Large intestine (tissue), 12 donors: ENCODE measurements at places on chromosomes 2 and 18.
A peak's percentile ranks its signal among the peaks of the same experiment; 100 is the strongest.

GRCh38 chr2:219209236-219210195, 2.9 kb downstream of the ZFAND2B start:
- DNase-seq: no peak

GRCh38 chr2:88027697-88028389, 11.5 kb upstream of the RNU2-63P start:
- no peak for DNase-seq

DNA sequence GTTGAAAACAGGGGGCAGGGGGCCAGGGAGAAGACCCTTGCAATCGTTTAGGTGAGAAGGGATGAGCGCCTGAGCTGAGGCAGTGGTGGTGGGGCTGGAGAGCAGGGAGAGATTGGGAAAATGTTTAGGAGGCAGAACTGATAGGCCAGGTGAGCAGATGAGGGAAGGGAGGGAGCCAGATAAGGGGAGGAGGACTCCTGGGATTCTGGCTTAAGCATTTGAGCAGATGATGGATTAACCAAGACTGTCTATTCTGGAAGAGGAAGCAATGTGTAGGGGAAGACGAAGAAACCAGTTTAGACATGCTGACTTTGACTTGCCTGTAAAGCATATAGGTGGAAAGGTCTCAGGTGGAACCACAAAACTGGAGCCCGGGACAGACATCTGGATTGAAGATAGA, 49.9 kb upstream of the ASPRV1 start:
- DNase-seq: no peak

DNA sequence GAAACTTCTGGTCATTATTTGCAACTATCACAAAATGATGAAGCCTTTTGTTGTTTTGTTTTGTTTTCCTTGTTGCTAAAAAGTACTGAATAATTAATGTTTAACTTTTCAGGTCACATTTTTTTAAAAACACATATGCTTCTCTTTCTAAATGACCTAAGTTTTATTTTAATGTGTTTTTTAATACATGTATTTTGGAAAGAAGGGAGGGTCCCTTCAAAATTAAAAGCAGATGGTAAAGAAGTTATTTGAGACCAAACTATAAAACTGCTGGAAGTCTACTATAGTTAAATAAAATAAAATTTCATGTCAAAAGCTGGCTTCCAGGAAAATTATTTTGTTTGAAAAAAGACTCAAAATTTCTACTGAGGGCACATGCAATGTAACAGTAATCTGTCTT, 39.5 kb upstream of the ASNSD1 start:
- no peak for DNase-seq

DNA sequence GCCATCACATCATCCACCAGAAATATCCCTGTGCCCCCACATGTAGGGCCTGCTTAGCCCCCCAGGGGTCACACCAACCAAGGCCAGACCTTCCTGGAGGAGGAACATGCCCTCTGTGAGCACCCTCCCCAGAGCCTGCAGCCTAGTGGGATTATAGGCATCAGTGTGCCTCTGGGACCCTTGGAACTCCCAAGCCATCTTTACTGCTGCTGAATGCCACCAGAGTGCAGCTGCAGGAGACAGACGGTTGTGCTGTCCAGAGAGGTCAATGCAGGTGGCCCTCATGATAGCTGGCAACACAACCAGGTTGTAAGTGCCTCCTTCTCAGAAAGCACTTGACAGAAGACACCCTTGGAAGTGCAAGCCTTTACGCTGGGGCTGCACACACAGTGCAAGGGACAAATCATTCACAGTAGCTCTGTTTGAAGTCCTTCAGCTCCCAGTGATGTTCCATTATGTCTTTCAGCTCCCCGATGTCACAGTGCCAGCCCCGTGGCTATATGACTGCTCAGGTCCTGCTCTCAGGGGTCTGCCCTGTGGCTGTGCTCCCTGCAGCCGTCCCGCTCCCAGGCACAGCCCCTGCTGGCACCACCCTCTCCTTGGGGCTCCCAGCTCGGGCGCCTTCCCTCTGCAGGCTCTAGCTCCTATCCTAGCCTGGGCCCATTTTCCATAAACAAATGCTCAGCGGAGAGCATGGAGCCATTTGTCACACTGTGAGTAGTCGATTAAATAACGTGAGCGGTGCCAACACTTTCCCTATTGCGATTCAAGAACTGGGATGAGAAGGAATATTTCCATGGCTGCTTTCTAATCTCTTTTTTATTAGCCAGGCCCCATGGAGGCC, 65.1 kb downstream of the EDAR start:
- DNase-seq: no peak

- no peak for DNase-seq
Observed at GRCh38 chr2:182565911-182566567, 139.2 kb upstream of the PDE1A start.

DNA sequence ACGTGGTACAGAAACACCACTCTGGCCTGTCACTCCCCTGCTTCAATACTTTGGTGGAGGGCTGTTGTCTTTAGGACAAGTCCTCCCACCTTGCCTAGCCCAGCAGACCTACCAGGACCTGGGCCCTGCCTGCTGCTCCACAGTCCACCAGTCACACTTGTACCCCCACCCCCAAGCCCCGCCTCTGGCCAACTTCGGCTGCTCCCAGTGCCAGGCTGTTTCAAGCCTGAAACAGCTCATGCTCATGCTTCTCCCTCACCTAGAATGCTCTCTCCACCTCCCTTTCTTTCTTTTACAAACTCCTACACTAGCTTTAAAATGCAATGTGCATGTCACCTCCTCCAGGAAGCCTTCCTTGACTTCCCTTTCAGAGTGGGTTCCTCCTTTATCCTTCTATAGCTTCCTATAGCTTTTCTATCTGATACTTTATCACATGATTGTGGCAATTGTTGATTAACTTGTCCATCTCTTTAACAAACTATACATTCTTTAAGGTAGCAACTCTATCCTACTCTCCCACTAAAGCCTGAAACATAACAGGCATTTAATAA, 4.8 kb upstream of the OXER1 start:
- DNase-seq: no peak

GRCh38 chr2:120600335-120600734, 135.3 kb upstream of the GLI2 start:
- no peak for DNase-seq

GRCh38 chr2:100744589-100744988, 75.3 kb upstream of the NPAS2 start:
- peak; percentile 30 for DNase-seq

DNA sequence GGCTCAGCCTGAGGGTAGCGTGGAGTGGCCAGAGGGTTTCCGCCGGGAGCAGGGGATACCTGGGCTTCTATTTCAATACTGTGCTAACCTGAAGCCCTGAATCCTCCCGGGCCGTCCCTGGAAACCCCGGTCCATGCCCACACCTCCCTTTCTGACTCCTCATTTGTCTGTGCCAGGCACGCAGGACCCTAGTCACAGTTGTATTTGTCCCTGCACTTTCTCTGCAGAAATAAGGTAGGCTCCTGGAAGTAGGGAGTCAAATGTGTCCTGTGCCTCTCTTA, 418.8 kb upstream of the HS6ST1 start:
- DNase-seq: no peak

GRCh38 chr2:187174582-187174981, 273.5 kb downstream of the CALCRL start:
- DNase-seq: no peak

DNA sequence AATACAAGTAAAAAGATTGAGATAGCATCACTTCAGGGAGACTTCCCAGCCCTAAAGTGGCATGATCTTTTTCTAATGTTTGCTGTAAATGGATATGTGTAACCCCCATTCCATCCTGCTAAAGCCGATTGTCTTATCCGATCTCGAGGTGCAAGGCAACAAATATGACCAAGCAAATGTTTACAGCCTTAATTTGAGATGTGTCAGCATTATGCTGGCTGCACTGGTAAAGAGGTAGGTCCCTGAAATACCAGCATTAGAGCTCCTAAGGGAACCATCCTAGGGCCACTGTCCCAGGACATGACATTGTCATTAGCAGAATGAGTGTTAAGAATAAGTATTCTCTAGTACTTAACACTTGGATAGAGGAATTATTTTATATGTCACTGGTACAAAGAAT, 108.4 kb downstream of the EPC2 start:
- no peak for DNase-seq

DNA sequence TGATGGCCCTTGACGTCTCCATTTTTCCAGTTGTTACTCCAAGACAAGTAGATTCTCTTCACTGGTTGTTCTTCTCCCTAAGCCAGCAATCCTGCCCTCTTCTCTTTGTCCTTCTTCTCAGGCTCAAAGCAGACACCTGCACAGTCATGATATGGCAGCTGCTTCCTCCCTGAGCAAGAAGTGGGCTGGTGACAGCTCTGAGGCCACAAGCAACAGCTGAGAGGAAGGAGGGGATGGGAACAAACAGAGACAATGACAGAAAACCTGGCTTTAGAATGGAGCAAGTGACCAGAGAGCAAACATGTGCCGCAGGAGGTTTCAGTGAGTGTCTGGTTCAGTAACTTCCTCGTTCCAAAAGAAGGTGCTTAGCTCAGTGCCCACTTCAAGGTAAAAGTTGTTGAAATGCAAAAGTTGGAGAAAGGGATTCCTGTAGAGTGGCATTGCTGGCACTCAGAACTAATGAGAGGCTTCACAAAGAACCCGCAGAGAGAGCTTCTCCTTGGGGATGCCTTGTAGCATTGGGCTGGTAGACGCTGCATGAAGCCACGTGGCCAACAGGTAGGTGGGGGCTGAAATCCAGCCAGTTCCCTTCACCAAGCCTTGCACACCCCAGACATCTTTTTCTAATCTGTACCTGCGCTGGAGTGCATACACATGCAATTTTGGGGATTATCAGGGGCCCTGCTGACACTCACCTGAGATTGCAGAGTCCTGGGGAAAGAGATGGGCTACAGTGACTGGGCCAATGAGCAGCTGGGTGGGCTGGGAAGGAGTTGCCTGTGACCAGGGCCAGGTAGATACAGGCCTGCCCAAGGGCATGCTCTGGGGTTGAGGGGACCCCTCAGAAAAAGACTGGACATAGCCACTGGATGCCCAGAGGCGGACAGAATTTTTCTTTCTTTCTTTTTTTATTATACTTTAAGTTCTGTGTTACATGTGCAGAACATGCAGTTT, 153.3 kb upstream of the RAB12 start:
- no peak for DNase-seq

GRCh38 chr2:195675783-195676427, 18.9 kb downstream of the SLC39A10 start:
- no peak for DNase-seq

- no peak for DNase-seq
Observed at GRCh38 chr2:238098901-238099713, 1.0 kb upstream of the ESPNL start.

- DNase-seq: no peak
Observed at GRCh38 chr2:48183991-48184390, 277.7 kb upstream of the FBXO11 start.

- DNase-seq: no peak
Observed at GRCh38 chr2:150143087-150143536, 344.4 kb downstream of the RND3 start.

- no peak for DNase-seq
Observed at GRCh38 chr2:20425884-20426283, 21.0 kb upstream of the RHOB start.

GRCh38 chr2:101569886-101570520, 95.1 kb upstream of the RFX8 start:
- DNase-seq: no peak

DNA sequence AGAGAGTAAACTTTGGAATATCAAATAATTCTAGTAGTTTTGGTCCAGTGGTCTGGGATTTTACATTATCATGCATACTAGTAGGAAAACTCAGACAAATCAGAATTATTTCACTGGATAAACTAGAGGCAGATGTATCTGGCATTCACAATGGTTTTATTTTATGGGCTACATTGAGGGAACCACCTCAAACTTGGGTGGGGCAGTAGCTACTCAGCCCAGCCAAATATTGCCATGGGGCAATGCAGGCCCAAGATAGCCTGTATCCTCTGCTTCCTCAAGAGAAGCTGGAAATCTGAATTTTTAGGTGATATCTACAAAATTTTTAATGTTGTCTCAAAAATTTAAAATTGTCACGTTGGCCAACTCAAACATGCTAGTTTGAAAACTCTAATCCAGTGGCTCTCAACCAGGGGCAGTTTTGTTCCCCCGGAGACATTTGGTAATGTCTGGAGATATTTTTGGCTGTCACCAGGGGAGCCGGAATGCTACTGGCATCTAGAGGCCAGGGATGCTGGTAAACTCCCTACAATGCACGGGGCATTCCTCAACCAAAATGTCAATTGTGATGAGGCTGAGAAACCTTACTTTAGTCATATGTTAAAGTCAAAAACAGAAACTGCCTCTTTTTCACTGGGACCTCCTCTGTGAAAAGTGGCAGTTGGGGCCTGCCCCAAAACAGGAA, 172.8 kb upstream of the SPRED2 start:
- no peak for DNase-seq

GRCh38 chr2:120503206-120503792, 157.4 kb downstream of the INHBB start:
- no peak for DNase-seq
